ENCODE measurements at places on chromosomes 5 and 9.

DNA sequence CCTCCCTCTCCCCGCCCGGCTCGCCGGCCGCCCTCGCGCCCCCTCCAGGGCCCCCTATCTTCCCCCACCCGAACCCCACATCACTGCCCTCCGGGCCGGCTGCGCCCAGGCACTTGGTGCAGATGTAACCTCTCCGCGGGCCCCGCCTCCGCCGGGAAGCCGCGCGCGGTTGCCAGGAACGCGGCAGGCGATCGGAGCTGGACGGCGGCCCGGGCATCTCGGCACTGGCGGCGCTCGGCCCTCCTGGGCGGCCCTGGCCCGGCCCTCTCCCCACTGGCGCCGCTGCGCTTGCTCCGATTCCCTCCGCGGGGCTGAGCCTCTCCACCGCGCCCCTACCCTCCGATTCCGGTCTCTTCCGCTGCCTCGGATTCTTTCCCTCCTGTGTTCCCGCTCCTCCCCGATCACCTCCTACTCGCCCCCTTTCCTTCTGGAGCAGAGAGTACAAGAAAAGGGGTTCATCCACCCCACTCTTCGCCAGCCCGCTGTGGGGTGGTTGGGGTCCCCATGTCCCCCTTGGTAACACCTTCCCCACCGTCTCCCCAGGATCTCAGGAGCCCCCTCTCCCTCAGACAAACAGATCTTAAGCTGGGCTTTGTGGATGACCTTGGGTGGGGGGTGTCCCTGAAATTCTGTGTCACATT, 70.6 kb downstream of the C9orf50 start:
- no peak for DNase-seq

DNA sequence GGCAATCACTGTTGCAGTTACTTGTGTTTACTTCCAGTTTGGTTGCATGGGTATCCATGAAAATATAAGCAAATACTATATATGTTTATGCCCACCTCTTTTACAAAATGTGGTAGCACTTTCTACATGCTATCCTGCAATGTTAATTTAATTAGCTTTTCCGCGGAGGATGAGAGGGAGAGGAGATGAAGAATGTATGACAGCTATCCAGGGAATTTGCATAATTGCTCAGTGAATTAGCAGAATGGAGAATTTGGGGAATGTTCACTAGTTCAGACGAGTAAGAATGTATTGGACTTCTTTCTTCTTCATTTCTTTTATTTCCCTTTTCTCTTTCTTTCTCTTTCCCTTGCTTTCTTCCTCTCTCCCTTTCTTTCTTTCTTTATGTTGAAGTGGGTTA, 140.7 kb upstream of the SLC28A3 start:
- DNase-seq: no peak

GRCh38 chr5:148995791-148996190, 67.1 kb downstream of the SH3TC2 start:
- no peak for DNase-seq

- DNase-seq: no peak
Measured at GRCh38 chr9:122015170-122015821, 77.8 kb downstream of the TTLL11 start.

GRCh38 chr9:131585375-131585774, 40.1 kb downstream of the PRRT1B start:
- DNase-seq: no peak

DNA sequence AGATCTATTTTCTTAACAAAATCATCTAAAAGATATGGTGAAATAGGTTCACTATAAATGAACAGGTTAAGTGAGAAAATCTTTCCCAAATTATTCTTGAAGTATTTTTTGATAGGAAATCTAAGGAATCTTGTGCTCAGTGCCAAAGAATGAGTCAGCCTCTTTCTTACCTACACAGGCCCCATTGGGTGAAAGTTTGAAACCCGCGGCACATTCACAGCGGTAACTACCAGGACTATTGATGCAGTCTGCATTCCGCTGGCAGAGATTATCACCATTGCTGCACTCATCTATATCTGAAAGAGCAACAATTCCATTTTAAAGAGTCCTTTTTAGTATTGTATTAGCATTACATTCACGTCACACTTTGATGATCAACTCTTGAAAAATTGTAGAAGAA, 221.8 kb downstream of the SLC12A2 start:
- no peak for DNase-seq

Data from CD8-positive, alpha-beta T cell (primary cell).